ENCODE measurements at places on chromosomes 7 and 10.

- DNase-seq, result no peak
Observed at GRCh38 chr10:123180101-123181090, 26.2 kb downstream of the BUB3 start.

DNA sequence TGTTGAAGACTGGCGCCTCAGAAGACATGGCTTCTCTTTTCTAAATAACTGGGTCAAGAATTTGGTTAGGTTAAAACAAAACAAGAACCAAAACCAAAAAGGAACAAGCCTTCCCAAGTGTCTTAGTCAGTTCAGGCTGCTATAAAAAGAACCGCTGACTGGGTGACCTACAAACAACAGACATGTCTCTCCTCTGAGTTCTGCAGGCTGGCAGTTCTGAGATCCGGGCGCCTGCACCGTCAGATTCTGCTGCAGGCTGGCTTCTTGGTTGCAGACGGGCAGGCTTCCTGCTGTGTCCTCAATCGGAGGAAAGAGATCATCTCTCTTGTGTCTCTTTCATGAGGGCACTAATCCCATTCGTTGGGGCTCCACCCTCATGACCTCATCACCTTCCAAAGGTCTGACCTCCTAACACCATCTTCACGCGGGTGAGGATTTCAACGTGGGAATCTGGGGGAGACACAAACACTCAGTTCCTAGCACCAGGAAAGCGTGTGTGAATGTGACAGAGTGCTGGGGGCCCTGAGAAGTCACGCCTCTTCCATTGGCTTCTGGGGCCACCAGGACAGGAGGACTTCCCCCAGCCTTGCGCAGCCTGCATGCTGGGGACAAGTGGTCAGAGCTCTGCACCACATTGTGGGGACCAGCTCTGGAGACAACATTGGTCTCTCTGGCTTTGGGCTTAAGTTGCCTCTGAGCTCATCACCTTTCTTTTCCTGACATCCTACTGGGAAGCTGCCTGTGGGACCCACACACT lies 63.1 kb downstream of the ASB13 start:
- DNase-seq, result no peak

- no peak for DNase-seq
Observed at GRCh38 chr7:26190417-26190869, 10.1 kb downstream of the HNRNPA2B1 start.

DNA sequence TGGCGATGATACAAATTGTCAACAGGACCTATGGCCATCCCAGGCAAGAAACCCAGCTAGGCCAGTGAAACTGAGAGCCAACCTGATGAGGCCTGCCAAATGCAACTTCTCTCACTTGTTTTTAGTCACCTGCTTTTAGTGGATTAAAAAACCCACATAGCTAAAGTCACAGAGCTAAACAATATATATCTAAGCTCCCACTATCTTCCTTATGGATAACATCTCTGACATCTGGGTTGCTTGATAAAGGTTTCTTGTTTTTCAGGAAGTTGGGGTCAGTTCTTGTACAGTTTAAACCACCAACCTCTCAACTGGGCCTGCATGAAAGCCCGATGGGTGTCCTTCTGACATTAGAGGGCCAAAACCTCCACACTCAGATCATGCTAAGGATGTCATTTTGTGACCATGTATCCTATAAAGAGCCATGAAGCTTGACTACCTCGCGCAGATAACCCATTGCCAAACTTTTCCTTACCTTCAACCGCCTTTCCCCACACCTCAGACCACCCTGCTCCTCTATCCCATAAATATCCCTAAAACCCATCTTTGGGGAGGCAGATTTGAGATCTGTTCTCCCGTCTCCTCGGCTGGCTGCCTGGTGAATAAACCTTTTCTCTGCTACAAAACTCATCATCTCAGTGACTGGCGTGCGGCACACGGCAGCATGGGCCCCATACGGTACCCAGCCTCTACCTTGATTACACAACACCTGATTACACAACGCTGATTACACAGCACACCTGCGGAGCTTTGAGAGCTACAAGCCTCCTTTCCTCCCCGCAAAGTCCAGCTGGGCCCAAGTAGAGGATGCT lies 797 bp upstream of the STMP1 start:
- no peak for DNase-seq

GRCh38 chr10:14099885-14100284 lies 230.8 kb downstream of the FRMD4A start:
- DNase-seq, result no peak

- DNase-seq, result no peak
Observed at GRCh38 chr7:5700391-5700985, 81.0 kb downstream of the RNF216 start.

DNA sequence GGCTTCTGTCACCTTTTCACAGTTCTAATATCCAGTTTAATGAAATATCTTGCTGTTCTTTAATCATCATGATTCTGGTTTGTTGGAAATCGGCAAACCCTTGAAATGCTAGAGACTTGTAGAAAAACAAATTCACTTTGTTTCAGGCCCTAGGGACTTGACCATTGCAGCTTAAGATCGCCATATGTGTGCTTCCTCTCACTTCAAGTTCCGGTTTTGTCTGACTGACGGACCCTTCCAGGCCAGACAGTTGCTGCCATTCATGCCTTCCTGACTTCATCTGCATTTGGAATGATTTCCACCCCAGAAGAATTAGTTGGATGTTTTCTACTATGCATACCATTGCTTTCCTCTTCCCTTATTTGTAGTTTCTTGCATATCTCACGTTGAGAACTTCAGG lies 125.6 kb downstream of the CELF2 start:
- DNase-seq, result no peak

DNA sequence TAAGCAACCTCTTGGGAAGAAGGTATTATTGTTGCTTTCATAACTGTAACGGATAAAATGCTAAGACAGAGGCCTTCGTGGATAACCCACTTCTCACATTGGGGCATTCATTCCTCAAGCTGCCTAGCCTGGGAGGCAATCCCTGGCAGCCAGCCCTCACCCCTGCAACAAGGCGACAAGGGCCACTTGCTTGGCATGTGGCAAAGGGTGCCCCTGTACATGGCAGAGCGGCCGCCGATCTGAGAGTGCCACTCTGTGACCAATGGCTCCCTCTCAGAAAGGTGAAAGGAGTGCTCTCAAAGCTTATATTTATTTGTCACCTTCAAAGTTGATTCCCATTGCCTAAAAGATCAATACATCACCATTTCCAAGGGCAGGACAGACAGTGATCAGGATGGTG lies 31.9 kb downstream of the EBF3 start:
- no peak for DNase-seq

- no peak for DNase-seq
Observed at GRCh38 chr10:18402853-18403252, 248.5 kb downstream of the NSUN6 start.

DNA sequence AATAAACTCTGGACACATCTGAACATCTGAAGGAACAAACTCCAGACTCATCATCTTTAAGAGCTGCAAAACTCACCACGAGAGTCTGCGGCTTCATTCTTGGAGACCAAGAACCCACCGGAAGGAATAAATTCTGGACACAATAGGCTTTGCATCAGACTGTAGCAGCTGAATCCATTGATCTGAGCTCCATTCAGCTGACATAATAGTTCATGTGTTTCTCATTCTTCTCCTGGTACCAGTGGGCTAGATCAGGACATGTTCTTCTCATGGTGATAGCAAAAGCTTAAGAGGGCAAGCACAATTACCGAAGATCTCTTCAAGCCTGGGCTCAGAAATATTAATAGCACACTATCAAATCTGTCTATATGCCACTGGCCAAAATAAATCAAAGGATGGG lies 20.5 kb upstream of the GNAI1 start:
- no peak for DNase-seq

DNA sequence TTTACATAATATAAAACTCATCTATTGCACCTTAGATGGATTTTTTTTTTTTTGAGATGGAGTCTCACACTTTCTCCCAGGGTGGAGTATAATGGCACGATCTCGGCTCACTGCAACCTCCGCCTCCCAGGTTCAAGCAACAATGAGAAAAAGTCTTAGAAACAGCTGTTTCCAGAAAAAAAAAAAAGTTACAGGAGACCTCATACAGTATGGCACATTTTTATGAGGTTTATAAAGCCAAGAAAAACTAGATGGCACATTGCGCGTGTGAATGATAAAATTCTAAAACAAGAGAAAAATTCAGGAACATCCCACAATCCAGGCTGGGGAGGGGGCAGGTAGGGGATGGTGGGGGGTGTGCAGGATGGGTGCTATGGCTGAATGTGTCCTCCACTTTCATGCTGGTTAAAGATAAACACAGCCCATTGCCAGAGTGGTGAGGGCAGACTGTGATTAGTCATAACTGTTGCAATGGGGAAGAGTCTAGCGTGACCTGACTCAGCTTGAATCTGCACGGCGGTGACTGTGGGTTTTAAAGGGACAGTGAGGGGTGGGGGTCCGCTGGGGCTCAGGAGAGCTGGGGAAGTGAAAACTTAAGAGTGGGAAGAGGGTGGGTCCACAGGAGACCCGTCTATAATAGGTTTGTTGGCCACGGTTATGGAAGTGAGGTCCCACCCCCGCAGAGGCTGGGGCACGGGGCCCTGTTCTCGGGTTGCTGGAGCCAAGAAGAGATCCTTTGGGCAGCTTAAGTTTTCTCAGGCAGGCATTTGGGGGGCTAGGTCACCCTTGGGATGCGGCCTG lies 11.9 kb upstream of the LRRC27 start:
- no peak for DNase-seq

GRCh38 chr7:139594911-139595476 lies 71.5 kb downstream of the CLEC2L start:
- no peak for DNase-seq

- DNase-seq, result no peak
Observed at GRCh38 chr7:82615527-82615926, 171.9 kb upstream of the CACNA2D1 start.

GRCh38 chr7:156505876-156506275 lies 134.7 kb upstream of the RNF32 start:
- no peak for DNase-seq

DNA sequence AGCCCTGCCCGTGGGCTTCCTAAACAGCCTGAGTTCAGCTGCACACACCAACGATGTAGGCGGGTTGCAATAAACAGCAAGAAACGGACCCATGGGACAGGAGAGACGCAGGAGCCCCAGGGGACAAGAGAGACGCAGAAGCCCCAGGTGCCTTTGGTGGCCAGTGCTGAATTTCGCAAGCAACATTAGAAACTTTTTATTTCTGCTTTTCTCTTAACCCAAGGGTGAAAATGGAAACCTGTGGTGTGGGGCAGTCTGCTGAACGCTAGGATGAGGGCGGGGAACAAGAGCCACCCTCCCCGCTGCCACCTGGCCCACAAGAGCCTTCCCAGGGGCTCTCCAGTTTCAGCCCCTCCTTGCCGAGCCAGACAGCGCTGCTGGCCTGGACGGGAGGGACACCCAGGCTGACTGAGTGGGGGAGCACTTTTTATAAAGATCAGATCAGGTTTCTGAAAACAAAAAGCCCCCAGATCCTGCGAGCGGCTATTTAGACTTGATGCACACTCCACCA lies 20.0 kb upstream of the GPR146 start:
- DNase-seq, result no peak

All from activated naive CD4-positive, alpha-beta T cell (primary cell).